ENCODE measurements at places on chromosomes 1 and 21.

DNA sequence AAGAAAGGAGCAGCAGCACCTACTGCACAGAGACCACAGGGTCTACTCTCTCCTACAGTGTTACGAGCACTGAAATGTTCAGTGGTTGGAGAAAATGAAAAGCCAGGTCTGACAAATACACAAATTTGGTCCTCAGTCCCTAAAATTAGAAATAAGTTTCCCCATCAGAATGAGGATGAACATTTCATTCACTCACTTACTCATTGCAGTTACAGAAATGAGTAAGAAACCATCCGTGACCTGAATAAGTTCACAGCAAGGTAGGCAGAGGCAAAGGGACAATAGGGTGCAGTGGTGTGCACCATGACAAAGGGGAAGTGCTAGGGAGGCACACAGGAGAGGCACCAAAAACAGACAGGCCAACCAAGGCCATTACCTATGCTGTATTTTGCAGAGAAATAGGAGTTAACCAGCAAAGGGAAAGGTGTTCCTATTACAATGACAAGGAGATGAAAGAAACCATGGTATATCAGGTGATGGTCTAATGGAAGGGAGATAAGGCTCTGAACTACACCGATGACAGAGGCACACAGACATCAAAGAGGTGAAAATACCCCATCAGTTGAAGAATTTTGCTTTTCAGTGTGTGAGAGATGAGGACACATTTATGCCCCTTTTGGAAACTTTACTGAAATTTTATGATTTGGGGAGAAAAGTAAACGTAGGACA lies 29.4 kb downstream of the VAV3 start:
- DNase-seq: no peak

- DNase-seq: no peak
Observed at GRCh38 chr1:25088180-25088701, 144.1 kb downstream of the SYF2 start.

- DNase-seq: no peak
Observed at GRCh38 chr1:212640223-212640878, 31.8 kb downstream of the ATF3 start.

- no peak for DNase-seq
Observed at GRCh38 chr1:7251454-7251800, 466.2 kb downstream of the CAMTA1 start.

DNA sequence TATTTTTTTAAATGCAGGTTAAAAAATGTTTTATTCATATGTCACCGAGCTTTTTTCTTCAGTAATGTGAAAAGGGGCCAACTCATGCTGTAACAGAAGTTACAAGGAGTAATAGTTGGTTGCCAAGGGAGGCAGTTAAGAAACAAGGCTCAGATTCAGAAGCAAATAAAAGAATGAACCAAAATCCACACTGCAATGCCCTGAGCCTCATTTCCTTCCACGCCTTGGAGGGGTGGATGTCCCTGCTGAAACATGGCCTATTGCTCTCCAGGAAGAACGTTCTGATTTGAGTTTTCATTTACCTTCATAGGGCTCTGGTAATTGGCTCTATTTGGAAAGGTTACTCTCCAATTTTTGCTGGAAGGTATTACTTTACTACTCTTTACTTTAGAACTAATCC lies 24.4 kb downstream of the ALG14 start:
- DNase-seq: no peak

- DNase-seq: no peak
Observed at GRCh38 chr21:39148975-39149374, 34.3 kb downstream of the PSMG1 start.

- peak; percentile 61 for DNase-seq
Observed at GRCh38 chr1:33349081-33349759, 28.3 kb upstream of the A3GALT2 start.

DNA sequence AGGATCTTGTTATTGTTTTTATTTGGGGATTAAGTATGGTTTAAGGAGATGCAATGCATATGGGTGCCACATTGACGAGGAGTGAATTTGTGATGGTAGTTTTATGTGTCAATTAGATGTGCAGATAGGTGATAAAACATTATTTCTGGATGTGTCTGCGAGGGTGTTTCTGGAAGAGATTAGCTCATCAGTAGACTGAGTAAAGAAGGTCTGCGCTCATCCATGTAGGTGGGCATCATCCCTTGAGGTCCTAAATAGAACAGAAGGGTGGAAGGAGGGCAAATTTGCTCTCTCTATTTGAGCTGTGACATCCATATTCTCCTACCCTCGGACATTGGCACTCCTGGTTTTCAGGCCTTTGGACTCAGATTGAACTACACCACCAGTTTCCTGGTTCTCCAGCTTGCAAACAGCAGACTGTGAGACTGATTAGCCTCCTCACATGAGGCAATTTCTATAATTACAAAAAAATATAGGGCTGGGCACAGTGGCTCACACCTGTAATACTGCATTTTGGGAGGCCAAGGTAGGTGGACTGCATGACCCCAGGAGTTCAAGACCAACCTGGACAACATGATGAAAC lies 118.2 kb upstream of the ZNF678 start:
- no peak for DNase-seq

GRCh38 chr1:68889471-68889870 lies 392.6 kb upstream of the DEPDC1 start:
- no peak for DNase-seq
